Chondrocyte (in vitro differentiated cells): ENCODE measurements at places on chromosomes 2 and 18.
A peak's percentile ranks its signal among the peaks of the same experiment; 100 is the strongest.

DNA sequence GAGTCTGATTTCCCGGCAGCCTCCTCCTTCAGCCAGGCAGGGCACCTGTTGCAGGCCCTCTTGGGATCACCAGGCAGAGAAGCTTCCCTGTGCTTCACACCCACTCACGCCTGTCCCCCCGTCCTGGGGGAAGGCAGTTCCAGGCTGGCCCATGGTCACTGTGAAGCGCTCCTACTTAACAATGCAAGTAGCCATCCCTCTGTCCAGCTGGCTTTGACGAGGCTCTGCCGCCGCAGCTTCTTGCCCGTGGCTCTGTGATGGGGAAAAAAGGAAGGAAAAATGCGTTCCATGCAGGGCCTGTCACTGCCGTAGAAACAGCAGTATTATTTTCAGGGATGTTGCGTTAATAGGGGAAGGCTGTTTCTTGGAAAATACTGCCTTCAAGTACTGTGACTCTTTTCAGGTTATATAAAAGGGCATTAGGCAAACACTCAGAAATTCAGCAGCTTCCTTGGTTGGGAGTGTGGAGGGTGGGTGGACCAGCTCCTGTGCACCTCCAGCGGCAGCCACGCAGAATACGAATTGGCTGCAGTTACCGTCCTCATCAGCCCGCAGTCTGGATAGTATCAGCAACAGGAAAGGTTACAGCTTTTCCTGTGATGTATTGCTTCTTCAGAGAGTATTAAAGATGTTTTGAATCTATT lies 232.3 kb downstream of the KLHL29 start:
- peak; percentile 57 for DNase-seq

DNA sequence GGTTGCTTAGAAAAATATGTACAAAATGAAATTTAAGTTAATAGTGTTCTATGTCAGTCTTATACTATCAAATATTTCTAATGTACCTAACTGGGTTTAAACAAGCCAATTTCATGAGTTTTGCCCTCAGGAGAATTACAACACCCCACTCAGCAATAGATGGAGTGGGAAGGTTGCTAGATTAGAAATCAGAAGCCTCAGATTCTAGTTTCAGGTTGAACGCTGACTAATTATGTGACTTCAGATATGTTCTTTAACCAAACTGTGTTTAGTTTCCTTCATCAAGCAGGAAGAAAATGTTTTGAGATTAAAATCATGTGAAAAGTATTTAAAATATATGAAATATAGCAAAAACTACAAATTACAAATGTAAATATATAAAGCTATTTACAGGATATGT lies 133.8 kb upstream of the KCNH7 start:
- DNase-seq, result no peak

- DNase-seq, result no peak
Measured at GRCh38 chr18:42659187-42659586, 456.3 kb downstream of the RIT2 start.

DNA sequence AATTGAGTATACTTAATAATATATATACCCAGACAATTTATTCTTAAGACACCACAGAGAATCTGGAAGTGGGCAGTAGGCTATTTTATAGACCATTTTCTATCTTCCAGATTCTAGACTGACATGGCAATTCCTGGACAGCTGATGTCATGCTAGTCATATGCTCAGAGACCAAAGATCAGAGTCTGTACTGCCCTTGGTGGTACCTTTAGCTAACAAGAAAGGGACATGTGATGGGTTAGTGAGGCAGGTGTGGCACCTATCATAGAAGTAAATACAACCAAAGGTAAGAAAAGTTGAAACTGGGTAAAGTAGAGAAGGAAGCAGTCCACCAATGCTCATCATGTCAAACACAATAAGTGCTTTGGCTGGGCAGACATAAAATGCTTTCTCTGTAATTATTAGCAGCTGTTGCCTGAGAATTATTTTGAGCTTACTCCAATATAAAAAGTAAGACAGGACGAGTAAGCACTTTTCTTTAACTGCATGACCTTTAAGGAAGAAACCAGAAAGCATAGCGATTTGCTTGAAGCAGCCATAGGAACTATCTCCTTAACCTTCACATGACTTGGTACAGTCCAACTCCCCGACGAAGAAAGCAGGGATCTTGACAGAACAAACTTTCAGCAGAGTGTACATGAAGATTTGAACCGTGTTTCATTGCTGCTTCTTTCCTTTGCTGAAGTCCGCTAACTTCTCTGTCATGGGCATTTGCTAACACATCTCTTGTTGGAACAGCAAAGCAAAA lies 47.1 kb downstream of the SLC40A1 start:
- DNase-seq, result no peak

DNA sequence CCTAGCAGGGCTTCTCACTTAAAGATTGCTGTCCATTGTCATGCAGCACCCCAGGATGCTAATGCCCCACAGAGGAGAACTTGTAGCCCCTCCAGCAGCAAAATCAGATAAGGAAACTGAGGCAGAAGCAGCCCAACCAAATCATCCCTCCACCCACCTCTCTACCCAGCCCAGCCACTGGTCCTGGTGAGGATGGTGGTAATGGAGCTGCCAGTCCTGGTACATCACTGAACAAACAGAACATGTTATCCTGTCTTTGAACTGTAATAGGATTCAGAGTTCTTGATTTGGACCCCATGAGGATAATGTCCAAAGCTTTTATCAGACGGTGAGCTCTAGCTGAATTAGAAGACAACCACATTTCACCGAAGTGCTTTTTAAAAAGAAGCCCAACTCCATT lies 113.2 kb downstream of the MRO start:
- no peak for DNase-seq

- no peak for DNase-seq
Measured at GRCh38 chr2:37871456-37872191, 53.5 kb upstream of the RMDN2 start.

DNA sequence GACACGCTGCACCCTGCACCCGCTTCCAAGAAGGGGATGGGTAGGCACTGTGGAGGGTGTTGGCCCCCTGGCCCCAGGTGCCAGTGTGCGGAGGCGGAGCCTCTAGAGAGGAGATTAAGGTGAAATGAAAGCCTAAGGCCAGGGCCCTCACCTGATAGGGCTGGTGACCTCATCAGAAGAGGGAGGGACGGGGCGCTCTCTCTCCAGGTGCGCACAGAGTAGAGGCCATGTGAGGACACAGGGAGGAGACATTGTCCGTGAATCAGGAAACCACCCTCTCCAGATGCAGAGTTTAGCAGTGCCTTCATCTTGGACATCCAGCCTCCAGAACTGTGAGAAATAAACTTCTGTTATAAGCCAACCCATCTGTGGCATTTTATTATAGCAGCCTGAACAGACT lies 62.3 kb downstream of the PSMG2 start:
- no peak for DNase-seq

DNA sequence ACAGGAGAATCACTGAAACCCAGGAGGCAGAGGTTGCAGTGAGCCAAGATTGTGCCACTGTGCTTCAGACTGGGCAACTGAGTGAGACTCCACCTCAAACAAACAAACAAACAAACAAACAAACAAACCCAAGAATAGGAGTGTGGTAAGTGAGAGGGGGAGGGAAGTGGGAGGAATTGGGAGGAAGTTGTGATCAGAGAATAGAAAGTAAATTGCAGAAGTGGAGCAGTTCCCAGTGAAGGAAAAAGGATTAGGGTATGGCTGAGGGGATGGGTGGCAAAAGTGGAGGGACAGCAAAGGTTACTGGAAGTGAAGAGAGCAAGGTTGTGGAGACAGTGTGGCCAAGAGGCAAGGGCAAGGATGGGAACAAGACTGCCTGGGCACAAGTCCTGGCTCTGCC lies 41.1 kb upstream of the C1GALT1C1L start:
- no peak for DNase-seq
